ENCODE measurements at places on chromosomes 4 and X. TPM values are rescaled to one million over a fixed set of nuclear protein-coding genes. Genes with fewer than 3 reads are reported as not detected.

Gene CCDC149
- total RNA-seq: 7.7 TPM

GRCh38 chrX:69195192-69195591 lies 29.9 kb upstream of the PJA1 start:
- DNase-seq: no peak

Gene FGFR3
- total RNA-seq: 0.05 TPM

Gene ATP6AP1
- 115 TPM for total RNA-seq

Gene TMEM47
- total RNA-seq: 25.2 TPM

DNA sequence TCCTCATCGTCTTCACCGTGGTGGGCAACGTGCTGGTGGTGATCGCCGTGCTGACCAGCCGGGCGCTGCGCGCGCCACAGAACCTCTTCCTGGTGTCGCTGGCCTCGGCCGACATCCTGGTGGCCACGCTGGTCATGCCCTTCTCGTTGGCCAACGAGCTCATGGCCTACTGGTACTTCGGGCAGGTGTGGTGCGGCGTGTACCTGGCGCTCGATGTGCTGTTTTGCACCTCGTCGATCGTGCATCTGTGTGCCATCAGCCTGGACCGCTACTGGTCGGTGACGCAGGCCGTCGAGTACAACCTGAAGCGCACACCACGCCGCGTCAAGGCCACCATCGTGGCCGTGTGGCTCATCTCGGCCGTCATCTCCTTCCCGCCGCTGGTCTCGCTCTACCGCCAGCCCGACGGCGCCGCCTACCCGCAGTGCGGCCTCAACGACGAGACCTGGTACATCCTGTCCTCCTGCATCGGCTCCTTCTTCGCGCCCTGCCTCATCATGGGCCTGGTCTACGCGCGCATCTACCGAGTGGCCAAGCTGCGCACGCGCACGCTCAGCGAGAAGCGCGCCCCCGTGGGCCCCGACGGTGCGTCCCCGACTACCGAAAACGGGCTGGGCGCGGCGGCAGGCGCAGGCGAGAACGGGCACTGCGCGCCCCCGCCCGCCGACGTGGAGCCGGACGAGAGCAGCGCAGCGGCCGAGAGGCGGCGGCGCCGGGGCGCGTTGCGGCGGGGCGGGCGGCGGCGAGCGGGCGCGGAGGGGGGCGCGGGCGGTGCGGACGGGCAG lies 792 bp downstream of the ADRA2C start:
- no peak for DNase-seq

DNA sequence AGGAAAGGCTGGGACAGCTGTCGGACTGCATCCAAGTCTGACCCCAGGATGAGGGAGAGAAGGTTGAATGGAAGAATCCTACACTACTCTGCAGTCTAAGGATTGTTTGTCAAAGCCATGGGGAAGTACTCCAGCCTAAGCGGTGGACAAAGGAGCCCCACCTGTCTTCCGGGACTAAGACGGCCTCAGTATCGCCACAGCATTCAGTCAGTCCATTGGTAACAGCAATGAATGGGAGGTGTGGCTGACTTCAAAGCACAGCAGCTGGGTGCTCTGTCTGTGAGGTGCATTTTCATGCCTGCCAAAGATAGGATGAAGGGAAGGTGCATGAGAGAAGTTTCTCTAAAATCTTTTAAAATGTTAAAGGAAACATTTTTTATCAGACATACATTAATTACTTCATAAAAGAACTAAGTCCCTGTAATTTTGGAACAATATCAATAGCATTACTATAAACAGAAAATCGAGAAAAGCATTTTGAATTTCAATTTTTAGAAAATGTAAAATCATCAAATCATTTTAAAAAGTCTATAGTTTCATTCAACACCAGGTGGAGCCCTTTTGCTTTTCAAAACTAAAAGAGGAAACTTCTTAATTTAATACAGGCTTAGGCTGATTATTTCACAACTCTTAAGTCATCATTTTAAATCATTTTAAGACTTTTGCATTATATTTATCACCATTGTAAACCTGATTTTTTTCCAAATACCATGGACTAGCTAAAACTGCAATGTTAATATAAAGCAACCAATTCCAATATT lies 27.6 kb upstream of the INTU start:
- no peak for DNase-seq

DNA sequence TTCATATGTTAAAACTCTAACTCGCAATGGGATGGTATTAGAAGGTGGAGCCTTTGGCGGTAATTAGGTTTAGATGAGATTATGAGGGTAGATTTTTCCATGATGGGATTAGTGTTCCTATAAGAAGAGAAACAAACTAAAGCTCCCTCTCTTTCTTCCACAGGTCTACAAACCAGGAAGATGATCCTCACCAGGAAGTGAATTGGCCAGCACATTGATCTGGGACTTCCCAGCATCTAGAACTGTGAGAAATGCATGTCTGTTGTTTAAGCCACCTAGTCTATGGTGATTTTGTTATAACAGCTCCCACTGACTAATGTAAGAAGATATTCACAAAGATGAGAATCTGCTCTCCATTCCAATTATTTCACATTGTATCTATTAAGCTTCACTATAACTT lies 2266.9 kb downstream of the PCDH7 start:
- no peak for DNase-seq

- no peak for DNase-seq
Measured at GRCh38 chr4:15771216-15772058, 6.7 kb upstream of the CD38 start.

Gene CXCL3
- 21.2 TPM for total RNA-seq

DNA sequence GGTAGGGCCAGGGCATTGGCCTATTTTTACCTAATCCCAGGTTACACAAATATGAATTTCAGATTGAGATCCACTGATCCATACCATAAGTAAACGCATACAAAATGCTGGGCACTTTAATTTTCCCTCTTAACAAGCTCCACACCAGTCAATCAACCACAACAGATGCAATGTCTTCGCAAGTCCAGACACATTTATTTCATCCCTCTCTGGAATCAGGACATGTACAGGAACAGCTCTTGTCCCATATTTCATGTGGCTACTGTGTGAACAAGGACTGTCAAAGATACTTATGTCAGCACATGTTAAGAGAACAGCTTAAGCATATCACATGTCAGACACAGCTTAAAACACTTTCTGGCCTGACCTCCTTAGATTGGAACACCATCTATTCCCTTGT lies 145.9 kb downstream of the PPP3CA start:
- DNase-seq: no peak
